ENCODE measurements at places on chromosomes 5 and 9.

DNA sequence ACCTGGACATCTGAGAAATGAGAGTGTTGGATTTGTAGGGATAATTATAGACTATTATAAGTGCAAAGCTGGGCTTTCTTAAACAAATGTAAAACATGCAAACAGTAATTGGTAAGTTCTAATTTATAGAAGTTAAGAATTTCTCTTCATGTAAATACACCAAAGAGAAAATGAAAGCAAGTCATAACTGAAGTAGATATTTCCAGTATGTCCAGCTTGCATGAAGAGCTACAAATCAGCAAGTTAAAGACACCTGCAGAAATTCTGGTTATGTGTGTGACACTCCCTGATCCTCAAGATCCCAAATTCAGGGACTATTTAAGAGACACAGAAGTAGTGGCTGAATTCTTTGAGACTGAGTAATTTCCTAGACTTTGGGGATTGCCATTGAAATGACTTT, 308.9 kb downstream of the TLE4 start:
- no peak for DNase-seq

GRCh38 chr5:169933127-169933526, 47.2 kb downstream of the INSYN2B start:
- no peak for DNase-seq

DNA sequence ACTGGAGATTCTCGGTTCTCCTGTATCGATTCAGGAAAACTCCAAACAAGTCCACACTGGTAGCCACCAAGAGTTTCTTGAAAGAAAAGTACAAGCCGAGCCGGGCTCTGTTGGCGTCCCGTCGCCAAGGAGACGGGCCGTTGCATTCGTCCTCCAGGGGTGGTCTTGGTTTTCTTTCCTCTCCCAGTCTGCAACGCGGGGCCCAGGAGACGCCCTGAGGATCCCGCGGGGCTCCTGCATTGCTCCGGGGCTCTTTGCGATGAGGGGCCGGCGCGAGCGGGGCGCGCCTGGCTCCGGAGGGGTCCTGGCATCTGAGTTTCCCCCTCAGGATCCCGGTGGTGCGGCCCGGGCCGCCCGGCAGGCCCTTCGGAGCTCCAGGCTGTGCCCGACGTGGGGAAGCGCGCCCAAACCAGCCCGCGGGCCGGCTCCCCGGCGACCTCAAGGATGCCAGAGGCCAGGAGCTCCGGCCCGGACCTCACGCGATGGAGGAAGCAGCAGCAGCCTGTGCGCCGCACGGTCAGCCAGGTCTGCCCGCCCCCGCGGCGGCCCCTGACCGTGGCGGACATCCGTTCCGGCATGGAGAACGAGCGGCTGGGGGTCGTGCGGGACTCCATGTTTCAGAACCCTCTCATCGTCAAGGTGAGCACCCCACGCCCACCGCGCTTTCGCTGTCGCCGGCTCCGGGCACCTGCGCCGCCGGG, at the start of gene CFAP77:
Gene CFAP77 (plus strand): TSS at position 384 of the 701 bp plus-strand sequence. CDS start 61 bp downstream, at position 445.
- DNase-seq, result no peak

DNA sequence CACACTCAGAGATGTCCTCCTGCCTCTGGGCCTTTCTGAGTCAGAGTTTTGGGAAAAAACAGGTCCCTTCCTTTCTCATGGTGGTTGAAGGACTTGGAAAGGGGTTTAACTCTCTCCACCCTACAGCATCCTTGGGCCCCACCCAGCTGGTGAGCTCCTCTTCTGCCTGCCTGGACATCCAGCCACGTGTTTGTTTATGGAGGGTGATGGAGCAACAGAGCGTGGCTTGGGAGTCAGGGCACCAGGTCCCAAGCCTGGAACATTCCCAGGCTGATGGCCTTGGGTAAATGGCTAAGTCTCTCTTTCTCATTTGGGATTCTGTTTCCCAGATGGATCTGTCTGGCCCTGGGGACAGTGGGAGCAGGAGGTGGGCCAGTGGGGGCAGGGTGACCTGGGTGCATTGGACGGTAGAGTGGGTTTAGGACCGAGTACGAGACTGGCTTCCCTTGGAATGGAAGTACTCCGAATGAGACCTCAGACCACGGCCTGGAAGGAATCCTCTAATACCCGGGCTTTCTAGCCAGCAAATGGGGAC, 141.1 kb upstream of the IRX2 start:
- no peak for DNase-seq

GRCh38 chr9:122050167-122050566, 42.9 kb downstream of the TTLL11 start:
- DNase-seq, result no peak

- DNase-seq, result no peak
These were observed 48.9 kb downstream of the IL31RA start for GRCh38 chr5:55900068-55900467.

DNA sequence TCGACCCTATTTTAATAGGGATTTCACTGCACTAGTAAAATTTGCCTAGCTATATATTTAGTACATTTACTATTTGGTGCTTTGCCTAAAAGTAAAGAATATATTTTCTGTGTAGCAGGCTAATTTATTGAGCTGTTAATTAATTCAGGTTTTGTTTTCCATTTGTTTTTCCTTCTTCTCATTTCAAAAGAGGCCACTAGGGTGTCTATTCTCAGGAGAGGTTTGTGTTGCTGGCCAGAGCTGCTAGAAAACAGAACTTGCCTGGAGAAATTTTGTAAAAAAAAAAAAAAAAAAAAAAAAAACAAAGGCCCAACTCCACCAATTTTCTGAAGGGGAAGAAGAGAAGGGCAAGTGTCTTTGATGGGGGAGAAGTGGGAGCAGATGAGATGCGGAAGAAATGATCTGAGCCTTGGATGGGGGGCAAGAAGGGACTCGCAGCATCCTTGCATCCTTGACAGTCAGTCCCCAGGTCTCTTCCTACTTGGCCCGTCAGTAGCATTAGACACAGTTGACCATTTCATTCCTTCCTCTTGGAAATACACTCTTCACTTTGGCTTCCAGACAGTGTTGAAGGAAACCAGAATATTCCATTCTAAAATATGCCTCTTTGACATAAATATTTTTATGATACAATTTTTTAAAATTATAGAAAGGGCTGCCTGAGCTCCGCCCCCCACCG, 318.5 kb downstream of the TRPM3 start:
- no peak for DNase-seq

GRCh38 chr5:168881427-168882149, 302.4 kb upstream of the PANK3 start:
- DNase-seq, result no peak

DNA sequence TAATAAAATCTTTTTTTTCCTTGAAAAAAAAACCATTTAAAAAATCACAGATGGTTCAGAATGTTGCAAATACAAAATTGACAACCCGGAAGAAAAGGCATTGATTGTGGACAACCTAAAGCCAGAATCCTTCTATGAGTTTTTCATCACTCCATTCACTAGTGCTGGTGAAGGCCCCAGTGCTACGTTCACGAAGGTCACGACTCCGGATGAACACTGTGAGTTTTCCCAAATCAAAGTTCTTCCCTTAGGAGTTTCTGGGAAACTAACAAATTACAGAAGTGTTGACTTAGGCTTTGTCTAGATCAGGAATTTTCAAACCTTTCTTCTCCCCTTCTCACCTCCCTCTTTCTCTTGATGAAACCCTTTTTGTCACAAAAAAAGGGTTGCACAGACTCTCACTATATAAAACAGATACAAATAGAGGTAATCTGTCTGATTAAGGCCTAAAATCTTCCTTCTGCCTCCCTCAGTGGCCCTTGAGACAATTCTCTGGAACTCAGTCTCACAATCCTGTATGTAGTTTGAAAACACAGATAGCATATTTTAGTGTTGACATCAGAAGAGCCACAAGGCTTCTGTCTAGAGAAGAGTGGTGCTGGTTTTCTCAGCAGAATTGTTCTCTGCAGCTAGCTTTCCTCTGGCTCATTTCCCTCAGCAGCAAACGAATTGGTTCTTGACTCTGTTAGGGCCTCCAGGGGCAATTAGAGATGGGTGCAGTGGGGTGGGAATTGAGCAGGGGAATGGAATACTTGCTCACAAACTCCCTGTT, 79.5 kb downstream of the OSMR start:
- no peak for DNase-seq

- no peak for DNase-seq
These were observed 9.5 kb downstream of the IRF1 start for GRCh38 chr5:132480893-132481595.

GRCh38 chr5:665541-665955, 27.6 kb downstream of the TPPP start:
- DNase-seq, result no peak

DNA sequence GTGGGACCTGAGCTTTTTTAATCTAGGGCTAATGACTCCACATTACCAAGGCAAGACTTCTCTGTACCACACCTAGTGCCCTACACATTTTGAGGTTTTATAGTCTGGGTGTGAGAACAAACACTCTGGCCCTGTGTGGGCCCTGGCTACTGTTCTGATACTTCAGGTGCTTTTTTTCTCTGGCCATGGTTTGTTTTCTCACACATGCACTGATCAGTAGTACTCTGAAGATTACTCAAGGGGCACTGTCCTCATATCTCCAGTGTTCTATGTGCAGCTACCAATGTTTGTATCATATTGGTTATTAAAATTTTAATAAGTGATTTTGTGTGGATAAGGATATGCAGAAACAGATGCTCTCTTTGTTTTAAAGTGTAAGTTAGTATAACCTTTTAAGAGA, 5.9 kb upstream of the C9orf40 start:
- DNase-seq, result no peak

- DNase-seq, result no peak
These were observed 97.9 kb upstream of the MPDZ start for GRCh38 chr9:13377171-13377925.

DNA sequence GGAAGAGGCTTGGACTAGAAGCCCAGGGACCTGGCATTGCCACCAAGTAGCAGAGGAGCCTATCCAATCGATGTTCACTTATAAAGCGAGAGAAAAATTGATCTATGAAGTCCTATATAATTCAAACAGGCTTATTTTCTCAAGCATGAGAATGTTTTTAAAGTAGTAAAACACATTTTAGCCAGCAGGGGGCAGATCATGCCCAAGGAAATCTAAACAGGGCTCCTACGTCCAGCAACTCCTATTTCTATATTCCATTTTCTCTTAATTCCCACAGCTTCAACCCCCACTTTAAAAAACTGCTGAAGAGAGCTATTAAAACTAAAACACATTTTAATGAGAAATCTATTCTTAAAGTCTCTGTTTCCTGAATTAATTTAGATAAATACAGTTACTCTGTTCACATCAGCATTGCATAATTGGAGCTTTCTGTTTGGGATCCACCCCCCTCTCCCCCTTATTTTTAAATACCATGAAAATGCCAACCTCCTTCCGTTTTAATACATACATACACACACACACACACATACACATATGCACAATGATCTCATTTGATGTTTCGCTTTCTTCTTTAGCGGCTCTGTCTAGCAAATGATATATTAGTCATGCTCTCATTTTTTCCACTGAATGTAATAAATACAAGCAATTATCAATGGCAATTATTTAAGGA, 144.9 kb downstream of the MYO10 start:
- no peak for DNase-seq

GRCh38 chr9:107368696-107369095, 85.6 kb downstream of the RAD23B start:
- DNase-seq, result no peak

DNA sequence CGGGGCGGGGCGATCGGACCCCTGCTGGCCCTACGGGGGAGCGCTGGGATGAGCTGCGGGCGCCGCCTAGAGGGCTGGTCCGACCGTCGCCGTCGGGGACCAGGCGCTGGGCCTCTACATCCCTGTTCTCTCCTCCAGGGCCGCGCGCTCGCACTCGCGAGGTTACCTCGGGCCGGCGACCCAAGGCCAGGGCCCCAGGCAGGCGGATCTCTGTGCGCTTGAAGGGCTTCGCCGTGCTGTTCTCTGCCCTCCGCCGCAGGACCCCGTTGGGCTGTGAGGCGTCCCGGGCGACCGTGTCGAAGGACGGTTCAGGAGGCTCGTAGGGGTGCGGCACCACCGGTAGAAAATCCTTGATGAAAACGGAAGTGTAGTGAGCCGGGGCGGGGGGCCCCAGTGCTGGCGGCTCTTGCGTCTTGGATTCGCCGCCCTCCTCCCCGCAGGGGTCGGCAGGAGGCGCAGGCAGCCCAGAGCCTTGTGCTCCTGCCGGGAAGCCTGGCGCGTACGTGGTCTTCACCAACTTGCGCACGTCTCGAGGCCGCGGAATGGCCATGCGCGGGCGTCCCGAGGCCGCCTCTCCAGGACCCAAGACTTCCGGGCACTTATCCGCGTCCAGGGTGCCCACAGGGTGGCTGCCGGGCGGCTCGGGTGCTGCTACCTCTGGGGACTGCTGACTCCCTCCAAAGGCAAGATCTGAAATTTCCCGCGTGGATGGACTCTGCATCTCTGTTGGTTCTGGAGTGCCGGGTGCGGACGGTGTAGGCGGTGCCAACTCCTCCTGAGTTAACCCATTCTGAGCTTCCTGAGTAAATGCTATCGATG, 2.0 kb downstream of the PROB1 start:
- DNase-seq, result no peak

DNA sequence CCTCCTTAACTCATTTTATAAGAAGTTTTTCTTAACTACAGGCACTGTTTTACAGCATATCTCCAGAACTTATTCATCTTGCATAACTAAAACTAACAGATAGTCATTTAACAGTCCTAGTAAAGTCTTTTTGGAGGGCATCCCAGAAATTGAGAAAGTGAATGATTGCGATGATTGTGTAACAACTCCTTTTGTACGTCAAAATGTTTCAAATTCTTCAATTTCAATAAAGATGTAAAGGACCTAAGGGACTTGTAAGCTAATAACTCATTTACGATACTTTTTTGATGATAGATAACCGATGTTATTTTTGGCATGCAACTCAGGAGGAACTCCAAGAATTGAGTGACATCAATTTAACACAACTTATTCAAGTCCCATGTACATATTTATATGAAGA, 42.7 kb downstream of the SVEP1 start:
- no peak for DNase-seq

- DNase-seq, result no peak
These were observed 95.3 kb upstream of the COL5A1 start for GRCh38 chr9:134546246-134546731.

GRCh38 chr5:51386916-51387883, 4.0 kb downstream of the ISL1 start:
- DNase-seq, result no peak

- no peak for DNase-seq
These were observed 19.7 kb downstream of the HMGXB3 start for GRCh38 chr5:150020249-150020648.

DNA sequence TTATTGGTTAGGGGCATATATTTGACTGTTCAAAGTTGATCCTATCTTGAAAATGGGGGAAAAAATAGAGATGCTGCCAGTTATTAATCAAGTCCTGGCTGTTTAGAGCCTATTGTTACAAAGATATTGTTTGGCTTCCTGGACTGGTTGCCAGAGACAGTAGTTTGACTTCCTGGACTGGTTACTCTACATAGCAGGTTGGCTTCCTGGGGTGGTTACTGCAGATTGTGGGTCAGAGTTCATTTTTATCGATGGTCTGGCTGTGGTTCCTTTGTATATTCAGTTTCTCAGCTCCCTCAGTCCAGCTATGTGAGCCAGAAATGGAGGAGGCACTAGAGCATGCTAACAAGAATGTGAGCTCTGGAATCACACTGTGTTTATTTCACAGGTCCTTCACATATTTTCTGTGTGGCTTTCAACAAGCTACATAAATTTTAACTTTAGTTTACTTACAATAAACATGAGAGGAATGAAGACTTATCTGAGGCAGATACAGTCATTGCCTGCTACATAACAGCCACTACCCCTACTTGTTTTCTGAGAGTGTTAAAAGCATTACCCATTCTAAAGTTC, 137.6 kb downstream of the TRPM3 start:
- no peak for DNase-seq

All from cortex of kidney (tissue), 1 donor.